RWPE2 (cell line): ENCODE measurements at places on chromosomes 16 and 17.
A peak's percentile ranks its signal among the peaks of the same experiment; 100 is the strongest.

GRCh38 chr17:61289408-61290385 lies 109.9 kb upstream of the TBX2 start:
- DNase-seq: no peak

DNA sequence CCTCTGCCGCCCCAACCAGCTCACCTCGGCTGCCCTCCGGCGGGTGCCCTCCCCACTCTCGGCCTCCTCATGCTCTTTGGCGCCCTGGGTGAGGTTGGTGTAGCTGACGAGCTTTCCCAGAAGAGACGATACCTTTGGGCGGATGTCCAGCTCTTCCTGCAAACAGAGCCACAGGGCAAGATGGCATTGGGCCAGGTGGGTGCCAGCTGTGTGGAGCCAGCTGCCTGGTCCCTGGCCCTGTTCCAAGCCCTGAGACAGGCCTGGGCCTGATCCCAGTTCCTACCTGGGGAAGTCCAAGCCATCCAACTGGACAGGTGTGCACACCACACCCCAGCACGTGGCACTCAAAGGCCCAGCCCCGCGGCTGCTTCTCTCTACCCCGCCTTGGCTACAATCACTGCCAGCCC lies 6.9 kb downstream of the SLC12A4 start:
- DNase-seq: peak; percentile 100

GRCh38 chr16:4263504-4264436 lies 9.1 kb downstream of the TFAP4 start:
- no peak for DNase-seq

- DNase-seq: no peak
Observed at GRCh38 chr16:12009922-12010321, 33.4 kb downstream of the SNX29 start.

GRCh38 chr16:63497408-63497807 lies 1461.2 kb upstream of the CDH8 start:
- DNase-seq: no peak

DNA sequence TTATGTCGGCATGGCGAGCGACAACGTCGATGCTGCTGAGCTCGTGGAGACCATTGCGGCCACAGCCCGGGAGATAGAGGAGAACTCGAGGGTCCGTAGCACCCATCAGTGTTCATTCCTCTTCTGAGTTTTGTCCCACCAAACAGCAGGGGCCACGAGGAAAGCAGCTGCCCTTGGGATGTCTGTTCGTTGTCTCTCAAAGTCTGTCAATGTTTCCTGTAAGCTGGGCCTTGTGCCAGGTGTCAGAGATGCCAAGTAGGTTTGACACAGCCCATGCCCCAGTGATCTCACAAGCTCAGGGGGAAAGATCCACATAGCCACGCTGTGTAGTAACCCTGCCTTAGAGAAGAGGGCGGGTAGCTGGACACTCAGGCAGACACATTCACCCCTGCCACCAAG lies 22.6 kb downstream of the NTAN1 start:
- peak; percentile 39 for DNase-seq

DNA sequence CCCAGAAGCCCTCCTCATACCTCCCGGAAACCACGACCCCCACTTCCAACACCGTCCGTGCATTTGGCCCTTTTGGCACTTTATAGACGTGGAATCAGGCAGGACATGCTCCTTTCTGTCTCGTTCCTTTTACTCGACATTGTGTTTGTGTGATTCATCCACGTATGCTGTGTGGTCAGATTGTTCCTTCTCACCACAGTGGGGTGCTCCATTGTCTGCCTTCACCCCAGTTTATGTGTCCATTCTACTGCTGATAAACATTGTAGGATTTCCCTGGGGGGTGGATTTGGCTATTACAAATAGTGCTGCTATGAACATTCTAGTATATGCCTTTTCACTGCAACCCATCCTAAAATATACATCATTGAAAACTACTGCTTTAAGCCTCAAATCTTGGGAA lies 28.9 kb upstream of the RPH3AL start:
- no peak for DNase-seq

GRCh38 chr16:19304750-19305149 lies 19.2 kb downstream of the CLEC19A start:
- DNase-seq: no peak

DNA sequence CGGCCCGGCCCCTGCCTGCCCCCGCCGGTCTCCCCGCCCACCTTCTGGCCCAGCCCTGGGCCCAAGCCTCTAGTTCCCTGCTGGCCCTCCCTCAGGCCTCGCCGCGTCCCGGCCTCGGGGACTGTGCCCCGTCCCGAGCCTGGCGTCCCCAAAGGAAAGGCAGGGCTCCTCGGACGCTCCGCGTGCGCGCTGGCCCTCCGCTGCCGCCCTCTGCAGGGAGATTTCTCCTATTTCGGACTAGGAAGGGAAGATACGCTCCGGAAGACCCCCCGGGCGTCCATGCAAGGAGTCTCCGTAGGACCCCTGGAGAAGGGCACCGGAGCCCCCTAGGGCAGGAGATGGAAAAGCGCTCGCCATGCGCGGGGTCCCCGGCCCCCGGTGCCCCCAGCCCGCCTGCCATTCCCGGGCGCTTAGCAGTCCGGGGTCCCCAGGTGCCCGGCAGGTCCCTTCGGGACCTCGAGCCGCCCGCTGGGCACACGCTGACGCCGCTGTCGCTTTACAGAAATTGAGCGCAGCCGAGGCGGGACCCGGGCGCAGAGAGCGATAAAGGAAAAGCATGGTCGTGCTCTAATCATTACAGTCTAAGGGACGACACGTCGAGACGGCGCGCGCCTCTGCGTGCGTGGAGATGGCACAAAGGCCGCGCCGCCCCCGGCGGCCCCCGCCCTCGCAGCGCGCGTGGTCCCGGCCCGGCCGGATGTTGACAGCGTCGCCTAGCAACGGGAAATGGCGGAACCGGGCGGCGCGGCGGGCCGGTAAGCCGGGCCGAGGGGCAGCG lies at the start of gene CCDC40:
Gene CCDC40, plus strand, starts transcription at position 706 of the 778 bp plus-strand sequence. Its CDS starts 21 bp downstream, at position 727.
- DNase-seq: peak; percentile 87

GRCh38 chr17:74635418-74635817 lies 11.9 kb upstream of the CD300E start:
- no peak for DNase-seq

GRCh38 chr17:80910043-80910442 lies 81.6 kb upstream of the CHMP6 start:
- DNase-seq: peak; percentile 37

DNA sequence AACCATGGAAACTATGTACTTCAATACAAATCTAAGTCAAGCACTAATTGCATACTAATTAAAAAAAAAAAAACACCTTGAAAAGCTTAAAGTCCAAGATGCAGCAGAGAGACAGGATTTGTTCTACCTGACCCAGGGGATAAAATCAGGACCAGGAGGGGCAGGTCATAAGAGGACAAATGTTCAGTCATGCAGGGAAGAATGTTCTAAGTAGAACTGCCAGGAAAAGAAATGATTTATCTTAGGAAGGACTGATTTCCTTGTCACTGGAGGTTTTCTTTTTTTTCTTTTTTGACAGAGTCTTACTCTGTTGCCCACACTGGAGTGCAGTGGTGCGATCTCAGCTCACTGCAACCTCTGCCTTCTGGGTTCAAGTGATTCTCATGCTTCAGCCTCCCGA lies 9.1 kb upstream of the GHDC start:
- no peak for DNase-seq

DNA sequence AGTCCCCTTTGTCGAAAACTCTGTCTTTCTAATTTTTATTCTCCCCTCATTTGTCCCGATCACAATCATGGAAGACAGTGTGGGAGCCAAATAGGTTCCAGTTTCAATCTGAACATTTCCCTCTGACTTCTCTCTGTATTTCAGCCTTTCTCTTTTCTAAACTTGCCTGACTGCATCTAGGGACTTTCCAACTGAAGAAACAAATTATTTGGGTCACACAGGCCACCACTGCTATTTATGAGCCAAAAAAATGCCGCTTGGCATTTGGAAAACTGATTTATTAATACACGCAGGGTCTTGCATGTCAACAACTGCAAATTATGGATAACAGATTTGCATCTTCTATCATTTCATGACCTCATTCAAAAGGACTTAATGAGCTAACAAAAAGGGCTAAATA lies 55.2 kb upstream of the ELAC2 start:
- DNase-seq: no peak

GRCh38 chr16:86985648-86986015 lies 331.6 kb downstream of the C16orf95 start:
- peak; percentile 53 for DNase-seq

DNA sequence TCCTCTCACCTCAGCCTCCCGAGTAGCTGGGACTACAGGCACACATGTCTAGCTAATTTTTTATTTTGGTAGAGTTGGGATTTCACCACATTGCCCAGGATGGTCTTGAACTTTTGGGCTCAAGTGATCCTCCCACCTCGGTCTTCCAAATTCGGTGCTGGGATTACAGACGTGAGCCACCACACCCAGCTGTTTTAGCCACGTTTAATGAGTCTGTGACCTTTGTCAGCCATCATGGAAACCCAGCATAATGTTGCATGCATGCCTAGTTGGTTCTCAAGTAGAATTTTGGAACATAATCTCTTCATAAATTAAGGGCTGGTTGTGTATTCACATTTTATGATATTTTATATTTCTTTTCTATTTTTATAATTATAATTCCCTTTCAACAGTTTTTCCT lies 42.0 kb downstream of the GOSR1 start:
- no peak for DNase-seq

DNA sequence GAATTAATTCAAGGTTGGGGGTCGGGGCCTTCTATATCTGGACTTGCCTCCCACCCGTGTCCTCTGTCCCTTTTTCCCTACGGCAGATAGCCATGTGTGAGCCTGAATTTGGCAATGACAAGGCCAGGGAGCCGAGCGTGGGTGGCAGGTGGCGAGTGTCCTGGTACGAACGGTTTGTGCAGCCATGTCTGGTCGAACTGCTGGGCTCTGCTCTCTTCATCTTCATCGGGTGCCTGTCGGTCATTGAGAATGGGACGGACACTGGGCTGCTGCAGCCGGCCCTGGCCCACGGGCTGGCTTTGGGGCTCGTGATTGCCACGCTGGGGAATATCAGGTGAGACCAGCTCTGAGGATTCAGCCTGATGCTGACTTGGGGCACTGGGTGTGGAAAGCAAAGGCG lies 365 bp downstream of the AQP8 start:
- DNase-seq: no peak

- peak; percentile 50 for DNase-seq
Observed at GRCh38 chr17:17507465-17508011, 11.3 kb upstream of the RASD1 start.

DNA sequence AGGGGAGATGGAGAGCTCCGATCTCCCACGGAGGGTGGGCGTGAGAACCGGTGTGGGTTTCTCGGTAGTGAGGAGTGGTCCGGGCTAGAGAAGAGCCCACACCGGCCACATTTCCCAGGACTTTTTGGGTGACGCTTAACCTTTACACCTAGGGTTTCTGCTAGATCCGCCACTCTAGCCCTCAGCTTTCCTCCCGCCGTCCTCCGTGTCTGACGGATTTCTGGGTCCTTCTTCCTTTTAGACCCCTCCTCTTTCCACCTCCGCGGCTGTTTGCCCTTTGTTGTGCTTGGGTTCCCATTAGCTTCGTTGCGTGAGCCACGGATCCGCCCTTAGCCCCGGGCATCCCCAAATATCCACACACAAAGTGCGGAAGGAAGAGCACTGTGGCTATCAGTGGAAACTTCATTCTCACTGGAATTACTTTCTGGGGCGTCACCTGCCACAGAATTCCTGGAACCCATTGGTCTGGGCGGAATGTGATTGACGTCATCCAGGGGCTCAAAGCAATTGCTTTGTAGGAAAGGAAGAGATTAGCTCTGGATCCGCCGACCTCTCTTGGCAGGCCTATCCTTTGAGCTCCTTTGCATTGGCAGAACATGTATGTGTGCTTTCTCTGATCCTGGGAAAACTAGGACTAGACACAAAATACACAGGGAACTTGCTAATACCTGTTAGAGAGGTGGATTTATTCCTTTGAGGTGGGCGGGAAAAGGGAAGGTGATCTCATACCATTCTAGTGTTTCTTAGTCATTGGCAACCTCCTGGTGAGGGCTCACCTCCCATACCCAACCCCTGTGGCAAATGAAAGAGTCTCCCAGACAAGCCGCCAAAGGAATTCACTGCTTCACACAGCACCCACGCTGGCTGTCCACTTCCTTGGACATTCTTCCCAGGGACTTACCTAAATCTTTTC lies 654 bp downstream of the TNFAIP1 start:
- DNase-seq: peak; percentile 86

- DNase-seq: no peak
Observed at GRCh38 chr17:48603959-48604769, 622 bp downstream of the HOXB6 start.

GRCh38 chr17:14211801-14212200 lies 24.9 kb downstream of the CDRT15 start:
- DNase-seq: no peak

- DNase-seq: peak; percentile 47
Observed at GRCh38 chr17:26782153-26782552, 511.8 kb upstream of the WSB1 start.

DNA sequence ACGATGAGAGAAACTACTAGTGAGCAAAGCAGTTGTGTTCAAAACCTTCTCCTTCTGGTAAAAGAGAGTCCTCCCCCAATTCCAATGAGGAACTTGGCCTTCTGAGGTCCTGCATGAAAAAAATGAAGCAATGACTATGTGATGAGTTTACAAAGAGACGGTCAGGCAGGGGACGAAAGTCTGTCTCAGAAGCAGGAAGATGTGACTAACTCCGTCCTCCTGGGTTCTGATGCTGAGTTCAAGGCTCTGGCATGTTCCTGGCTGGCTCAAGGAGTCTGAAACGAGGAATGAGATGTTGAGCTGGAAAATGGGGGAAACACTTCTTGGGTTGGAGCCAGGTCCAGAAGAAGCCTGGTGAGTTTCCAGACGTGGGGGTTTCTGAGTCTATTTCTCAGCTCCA lies 129.6 kb downstream of the CPPED1 start:
- no peak for DNase-seq

GRCh38 chr17:82324566-82325285 lies 7.3 kb upstream of the CD7 start:
- DNase-seq: no peak

GRCh38 chr17:4557626-4558346 lies 2.6 kb downstream of the GGT6 start:
- no peak for DNase-seq

DNA sequence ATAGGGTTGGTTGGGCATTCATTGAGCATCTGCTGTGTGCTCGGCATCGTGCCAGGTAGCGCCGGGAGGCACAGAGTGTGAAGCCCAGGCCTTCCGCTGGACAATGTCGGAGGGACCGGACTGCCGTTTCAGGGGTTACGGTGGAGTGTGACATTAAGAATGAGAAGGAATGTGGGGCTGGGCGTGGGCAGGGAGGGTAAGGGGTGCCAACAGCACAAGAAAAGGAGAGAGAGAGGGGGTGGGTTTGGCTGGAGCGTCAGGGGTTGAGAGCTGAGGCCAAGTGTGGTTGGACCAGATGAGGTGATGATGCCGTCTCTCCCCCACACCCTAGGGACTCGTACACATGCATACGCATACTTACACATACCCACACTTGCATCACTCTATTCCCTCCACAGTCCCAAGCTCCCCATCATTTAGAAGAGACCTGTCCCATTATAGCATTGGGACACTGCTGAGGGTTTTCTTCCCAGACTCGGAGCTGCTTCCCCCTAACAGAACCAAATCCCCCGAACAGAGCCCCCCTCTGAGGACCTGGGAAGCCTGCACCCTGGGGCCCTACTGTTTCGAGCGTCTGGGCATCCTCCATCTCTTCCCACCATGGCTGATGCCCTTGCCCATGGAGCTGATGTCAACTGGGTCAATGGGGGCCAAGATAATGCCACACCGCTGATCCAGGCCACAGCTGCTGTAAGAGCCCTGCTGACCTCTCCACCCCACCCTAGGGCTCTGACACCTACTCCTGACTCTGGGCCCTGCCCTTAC lies 3.3 kb upstream of the KCTD11 start:
- DNase-seq: no peak
